NCI-H345 (cell line): ENCODE measurements at places on chromosomes 6 and 20.

GRCh38 chr6:80133020-80133419 lies 26.5 kb downstream of the BCKDHB start:
- DNase-seq, result peak; percentile 83

- no peak for DNase-seq
These were observed 402.1 kb downstream of the EPHA7 start for GRCh38 chr6:93017213-93017612.

GRCh38 chr6:167796192-167796981 lies 30.3 kb upstream of the AFDN start:
- DNase-seq, result no peak

- DNase-seq, result peak; percentile 53
These were observed 30.1 kb upstream of the SLC16A10 start for GRCh38 chr6:111057074-111057752.

GRCh38 chr6:41975276-41975675 lies 33.7 kb upstream of the CCND3 start:
- no peak for DNase-seq

DNA sequence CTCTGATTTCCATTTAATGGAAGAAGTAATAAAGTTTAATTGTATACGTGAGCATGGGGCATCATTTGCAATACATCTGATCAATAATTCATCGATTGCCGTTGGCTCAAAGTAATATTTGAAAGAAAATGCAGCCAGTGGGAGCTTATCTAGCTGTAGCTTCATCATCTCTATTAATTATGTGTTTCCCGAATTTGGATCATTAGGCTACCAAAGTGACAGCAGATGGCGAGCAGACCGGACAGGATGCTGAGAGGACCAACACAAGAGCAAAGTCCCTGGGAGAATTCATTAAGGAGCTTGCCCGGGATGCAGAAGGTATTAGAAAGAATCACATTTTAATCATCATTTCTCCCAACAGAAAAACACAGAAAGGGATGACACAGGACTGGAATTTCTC lies 327.1 kb downstream of the ARHGAP18 start:
- no peak for DNase-seq

DNA sequence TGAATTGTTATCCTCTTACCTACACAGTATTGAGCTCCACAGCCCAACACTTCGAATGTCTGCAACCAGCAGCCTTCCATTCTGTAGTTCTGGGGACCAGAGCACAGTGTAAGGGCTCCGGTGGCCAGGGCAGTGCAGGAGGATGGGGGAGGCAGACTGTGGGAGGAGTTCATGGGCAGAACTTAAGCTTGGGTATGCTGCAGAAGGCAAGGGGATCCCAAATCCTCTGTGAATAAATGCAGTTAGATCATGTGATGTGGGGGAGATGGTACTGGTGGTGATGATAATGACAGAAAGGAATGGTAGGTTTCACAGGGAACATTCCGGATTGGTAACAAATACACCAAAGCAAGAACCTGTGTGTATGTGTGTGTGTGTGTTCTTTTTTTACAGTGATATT lies 26.5 kb upstream of the CNKSR3 start:
- DNase-seq, result no peak

GRCh38 chr6:42796171-42796570 lies 14.3 kb downstream of the BICRAL start:
- DNase-seq, result no peak

DNA sequence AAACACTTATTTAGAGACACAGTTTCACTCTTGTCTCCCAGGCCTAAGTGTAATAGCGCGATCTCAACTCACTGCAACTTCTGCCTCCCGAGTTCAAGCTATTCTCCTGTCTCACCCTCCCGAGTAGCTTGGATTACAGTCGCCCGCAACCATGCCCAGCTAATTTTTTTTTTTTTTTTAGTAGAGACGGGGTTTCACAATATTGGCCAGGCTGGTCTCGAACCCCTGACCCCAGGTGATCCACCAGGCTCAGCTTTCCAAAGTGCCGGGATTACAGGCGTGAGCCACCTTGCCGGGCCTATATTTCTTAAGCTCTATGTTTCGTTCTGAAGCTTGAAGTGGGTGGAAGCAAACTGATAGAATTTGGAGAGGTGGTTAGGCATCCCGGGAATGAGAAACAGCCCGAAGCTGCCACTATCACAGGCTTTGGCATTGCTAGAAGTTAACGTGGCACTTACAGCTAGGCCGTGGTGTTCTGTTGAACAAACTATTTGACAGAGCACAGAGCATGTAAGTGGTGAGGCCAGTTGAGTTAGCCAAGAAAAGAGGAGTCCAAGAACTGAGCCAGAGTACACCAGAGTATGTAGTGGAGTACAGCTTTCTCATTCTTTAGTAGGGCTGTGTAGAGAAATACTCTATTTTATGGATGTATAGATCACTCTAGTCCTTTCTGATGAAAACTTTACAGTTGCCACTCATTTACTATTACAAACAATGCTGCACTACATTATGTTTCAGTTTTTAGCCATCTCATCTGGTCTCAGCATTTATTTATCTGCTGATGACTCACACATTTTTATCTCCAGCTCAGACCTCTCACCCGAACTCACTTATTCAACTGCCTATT lies 62.0 kb upstream of the HFE start:
- no peak for DNase-seq

DNA sequence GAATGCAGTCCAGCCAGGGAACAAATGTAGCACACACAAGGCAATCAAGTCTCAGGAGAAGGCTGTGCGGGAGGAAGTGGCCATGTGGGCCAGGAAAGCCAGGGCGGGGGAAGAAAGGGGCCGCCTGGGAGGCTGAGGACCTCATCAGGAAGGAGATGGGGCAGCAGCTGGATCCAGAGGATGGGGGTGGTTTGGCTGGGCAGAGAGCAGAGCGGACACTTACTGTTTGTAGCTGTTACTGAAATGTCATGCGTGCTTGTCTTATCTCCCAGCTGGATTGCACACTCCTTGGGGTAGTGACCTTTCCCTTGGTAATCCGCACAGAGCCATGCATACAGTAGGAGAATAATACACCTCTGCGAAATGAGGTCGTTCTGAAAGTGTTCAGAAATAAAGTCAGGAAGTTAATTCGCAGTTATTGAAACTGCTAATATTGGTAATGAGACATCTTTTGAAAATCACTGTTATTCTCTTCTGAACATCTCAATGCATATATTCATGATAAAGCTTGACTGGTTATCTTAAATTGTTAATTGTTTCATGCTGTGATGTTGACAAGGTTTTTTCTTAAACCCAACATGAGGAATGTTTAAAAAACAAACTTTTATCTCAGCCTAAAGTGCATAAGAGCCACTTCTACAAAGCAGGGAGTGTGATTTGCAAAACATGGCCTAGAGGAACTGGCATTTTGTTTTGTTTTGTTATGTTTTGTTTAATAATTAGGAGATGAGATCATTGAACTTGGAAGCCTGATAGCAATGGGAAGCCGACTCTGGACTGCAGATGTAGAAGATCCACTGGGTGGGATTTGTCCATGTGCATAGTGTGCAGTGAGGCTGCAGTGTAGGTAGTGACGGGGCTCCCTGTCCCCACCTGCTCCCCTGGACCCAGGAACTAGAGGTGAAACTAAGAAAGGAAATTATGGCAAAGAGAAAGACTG lies 18.0 kb upstream of the MAP3K4 start:
- no peak for DNase-seq

- DNase-seq, result no peak
These were observed 672 bp downstream of the CEP43 start for GRCh38 chr6:166999884-167000253.

GRCh38 chr6:169046483-169047192 lies 207.0 kb downstream of the THBS2 start:
- DNase-seq, result peak; percentile 7

DNA sequence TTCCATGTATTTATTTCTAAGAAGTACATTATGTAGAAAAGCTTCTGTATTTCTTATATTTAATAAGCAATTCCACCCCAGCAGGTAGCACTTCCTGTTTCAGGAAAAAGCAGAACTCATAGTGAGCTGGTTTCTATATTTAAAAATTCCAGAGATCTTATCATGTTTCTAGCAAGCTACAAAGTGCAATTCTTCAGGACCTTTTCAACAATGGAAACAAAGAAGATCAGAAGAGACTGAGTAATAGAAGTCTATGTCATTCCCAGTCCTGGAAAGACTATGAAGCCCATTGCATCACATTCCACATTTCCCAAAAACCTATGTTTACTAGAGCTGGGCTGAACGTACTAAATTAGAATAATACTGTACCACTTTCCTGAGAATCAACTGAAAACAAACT lies 302.6 kb upstream of the NRSN1 start:
- DNase-seq, result no peak

DNA sequence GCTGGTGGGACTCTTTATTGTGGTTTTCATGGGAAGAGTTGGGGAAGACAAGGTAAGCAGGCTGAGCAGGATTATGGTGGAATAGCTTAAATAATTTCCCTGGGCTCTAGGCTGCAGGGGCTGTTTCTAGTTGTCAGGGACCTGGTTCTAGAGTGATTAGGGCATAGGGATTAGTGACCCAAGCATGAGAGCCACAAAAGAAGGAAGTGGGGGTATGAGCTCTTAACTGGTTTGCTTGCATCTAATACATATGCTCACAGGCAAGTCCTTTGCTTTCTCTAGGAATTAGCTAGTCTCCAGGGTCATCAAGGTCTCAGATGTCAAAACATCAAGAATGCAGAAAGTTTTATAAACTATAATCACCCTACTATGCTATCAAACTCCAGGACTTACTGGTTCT lies 67.5 kb upstream of the NRN1 start:
- DNase-seq, result no peak

DNA sequence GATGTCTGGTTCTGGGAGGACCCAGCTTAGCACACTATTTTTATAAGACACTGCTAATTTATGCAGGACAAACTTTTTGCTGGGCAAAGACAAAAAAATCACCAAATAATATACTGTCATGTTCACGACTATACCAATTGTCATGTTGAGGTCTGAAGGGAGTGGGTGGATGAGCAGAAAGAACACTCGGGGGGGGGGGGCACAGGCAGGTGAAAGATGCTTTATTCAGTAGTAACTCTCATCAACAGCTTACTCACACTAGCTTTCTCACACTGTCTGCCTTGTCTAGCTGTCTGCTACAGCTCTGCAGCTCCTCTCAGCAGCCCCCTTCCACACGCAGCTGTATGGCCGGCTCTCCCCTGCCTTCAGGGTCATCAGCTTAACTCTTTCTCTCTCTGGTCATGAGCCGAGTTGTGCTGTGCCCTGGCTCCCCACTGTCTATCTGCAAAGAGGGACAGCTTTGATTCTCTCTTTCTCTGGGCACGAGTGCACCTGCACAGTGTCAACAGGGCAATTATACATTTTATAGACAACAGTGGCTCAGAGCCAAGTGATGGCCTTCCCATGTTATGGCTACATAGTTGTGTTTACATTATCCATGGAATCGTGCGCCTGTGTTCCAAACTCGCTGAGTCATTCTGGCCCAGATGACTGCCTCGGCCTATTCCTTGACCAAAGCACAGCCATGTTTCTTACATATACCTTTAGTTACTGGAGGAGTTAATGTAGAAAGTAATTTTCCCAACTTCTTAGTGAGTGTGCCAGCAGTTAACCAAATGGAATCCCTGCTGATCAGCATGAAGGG lies 187.7 kb upstream of the PRSS16 start:
- peak; percentile 91 for DNase-seq

DNA sequence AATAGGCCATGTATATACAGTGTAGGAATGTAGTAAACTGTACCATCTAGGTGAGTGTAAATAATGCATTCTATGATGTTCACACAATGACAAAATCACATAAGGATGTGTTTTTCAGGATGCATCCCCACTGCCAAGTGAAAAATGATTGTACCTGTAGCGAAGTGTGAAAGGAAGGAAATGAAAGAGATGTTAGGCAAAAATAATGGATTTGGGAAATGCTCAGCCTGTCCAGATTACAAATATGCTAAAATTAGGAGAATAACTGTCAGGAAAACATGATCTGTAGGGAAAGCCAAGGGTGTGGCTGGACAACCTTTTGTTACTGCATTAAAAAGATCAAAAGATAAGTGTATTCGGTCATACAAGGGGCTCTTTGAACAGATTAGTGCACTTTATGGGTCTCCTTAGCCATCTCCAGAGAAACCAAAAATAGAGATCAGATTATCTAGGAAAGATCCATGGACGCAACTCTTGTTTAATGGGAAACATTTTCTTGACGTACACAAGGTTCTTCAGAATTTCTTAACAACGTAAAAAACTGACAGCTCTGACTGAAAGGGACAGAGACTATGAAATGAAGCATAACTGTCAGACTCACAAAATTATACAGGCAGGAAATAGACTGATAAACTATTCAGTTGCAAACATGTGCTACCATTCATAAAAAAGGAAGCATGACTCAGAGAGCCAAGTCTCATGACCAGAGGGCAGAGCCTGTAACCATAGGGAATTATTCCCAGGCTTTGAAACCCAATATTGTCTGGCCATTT lies 253.6 kb upstream of the RAB32 start:
- DNase-seq, result no peak

DNA sequence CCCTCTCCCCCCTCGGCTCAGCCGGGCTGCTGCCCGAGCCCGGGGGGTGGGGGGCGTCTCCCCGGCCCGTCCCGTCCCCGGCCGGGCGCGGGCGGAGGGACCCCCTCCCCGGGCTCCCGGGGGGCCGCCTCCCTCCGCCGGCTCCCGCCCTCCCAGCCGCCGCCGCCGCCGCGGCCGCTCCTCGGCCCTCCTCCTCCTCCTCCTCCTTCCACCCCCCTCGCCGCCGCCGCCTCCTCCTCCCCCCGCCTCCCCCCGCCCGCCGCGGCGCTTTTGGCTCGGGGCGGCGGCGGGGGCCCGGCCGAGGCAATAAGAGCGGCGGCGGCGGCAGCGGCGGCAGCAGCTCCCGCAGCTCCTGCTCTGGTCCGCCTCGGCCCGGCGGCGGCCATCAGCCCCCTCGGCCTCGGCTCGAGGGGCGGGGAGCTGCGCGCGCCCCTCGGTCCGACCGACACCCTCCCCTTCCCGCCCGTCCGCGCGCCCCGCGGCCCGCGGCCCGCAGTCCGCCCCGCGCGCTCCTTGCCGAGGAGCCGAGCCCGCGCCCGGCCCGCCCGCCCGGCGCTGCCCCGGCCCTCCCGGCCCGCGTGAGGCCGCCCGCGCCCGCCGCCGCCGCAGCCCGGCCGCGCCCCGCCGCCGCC lies 38.7 kb downstream of the GNAS start:
- peak; percentile 89 for DNase-seq

DNA sequence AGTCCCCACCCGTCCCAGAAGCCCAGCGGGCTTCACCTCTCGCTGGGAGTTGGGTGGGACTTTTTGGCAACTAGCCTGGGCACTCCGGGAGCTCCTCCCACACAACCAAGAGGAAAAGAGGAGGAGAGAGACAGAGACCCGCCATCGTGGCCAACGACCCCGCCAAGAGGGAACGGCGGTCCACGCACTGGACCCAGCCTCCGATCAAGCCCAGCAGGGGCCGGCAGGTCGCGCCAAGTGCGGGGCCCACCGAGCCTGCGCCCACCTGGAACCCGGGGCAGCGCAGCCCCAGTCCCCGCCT lies 3.0 kb upstream of the TMEM14C start:
- no peak for DNase-seq

GRCh38 chr6:3753228-3753835 lies 1.8 kb upstream of the PXDC1 start:
- DNase-seq, result no peak
